ENCODE measurements at places on chromosomes 16 and 17. TPM values are rescaled to one million over a fixed set of nuclear protein-coding genes. Genes with fewer than 3 reads are reported as not detected.

Gene HYDIN
- 13.1 TPM for polyA plus RNA-seq

Gene PDF
- 2.5 TPM for polyA plus RNA-seq

DNA sequence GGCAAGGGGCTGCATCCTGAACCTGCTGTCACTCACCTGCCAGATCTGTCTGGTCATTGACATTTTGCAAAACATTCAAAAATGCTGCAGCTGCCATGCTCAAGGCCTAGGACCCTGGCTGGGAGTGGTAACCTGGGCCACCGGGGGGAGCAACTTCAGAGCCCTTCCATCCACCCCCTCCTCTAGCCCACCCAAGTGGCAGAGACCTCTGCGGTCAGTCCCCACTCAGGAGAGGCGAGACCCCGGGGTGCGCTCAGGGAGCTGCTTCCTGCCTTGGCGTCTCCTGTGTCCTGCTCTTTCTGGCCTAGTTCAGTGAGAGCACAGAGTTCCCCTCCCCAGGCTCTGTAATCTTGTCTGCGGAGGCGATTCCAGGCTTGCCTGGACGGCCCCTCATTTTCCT lies 108.8 kb downstream of the CCDC182 start:
- no peak for DNase-seq

DNA sequence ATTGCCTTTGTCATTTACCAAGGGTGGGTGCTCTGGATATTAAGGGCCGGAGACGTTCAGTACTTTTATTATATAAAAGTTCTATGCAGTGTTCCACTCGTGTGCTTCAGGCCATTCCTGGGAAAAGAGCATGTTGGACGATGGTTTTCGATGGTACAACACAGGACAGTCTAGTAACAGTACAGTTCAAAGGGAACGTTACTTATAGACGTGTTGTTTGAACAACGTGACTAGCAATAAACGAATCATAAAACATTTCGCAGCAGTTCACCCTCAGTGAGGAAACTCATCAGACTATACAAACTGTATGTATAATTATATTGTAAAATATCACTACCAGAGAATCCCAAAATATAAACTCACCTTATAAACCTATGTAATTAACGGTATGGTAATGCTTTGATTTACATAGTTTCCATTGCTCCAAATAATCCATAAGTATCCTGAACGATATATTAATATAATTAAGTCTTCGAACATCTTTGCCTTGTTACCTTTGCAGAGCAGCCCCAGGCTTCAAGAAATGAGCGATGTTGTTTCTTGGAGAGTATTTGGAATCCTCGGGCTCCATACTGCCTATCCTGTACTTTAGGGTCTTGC lies 589 bp downstream of the NMT1 start:
- no peak for DNase-seq

GRCh38 chr16:4293822-4294457 lies 21.1 kb upstream of the TFAP4 start:
- DNase-seq: no peak

GRCh38 chr16:85387171-85387507 lies 226.0 kb upstream of the GSE1 start:
- DNase-seq: no peak

- DNase-seq: no peak
These were observed 16.3 kb downstream of the ITGAD start for GRCh38 chr16:31409433-31409832.

- DNase-seq: no peak
These were observed 1.3 kb downstream of the KIAA0513 start for GRCh38 chr16:85028685-85029407.

GRCh38 chr16:2520097-2520783 lies at the start of gene AMDHD2:
TSS of gene AMDHD2 (plus strand) at chr16:2520371. CDS start at chr16:2520459, 88 bp downstream.
- no peak for DNase-seq

DNA sequence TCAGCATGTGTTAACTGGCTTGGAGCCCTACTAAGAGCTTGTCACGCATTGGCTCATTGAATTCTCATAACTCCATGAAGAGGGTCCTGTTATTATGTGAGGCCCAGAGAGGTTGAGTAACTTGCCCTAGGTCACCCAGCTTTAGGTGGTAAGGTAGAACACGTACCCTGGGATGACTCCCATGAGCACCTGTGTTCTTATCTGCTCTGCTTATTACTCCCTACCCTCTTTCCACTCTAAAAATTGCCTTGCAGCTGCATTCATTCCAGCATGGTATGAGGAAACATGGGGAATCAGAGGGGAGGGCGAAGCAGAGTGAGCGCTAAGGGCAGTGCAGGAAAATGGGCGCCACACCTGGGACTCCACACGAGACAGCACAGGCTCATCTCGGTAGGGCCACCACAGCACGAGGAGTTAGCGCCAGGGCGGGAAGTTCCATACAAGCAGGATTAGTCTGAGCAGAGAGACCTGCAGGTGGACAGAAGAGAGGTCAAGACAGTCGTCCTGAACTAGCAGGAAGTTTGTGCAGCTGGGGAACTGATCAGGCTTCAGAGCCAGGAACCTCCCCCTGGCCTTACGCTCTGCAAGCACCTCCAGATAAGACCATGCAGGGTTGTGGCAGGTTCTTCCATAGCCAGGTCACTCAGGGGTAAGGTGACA lies 10.1 kb downstream of the COPZ2 start:
- no peak for DNase-seq

DNA sequence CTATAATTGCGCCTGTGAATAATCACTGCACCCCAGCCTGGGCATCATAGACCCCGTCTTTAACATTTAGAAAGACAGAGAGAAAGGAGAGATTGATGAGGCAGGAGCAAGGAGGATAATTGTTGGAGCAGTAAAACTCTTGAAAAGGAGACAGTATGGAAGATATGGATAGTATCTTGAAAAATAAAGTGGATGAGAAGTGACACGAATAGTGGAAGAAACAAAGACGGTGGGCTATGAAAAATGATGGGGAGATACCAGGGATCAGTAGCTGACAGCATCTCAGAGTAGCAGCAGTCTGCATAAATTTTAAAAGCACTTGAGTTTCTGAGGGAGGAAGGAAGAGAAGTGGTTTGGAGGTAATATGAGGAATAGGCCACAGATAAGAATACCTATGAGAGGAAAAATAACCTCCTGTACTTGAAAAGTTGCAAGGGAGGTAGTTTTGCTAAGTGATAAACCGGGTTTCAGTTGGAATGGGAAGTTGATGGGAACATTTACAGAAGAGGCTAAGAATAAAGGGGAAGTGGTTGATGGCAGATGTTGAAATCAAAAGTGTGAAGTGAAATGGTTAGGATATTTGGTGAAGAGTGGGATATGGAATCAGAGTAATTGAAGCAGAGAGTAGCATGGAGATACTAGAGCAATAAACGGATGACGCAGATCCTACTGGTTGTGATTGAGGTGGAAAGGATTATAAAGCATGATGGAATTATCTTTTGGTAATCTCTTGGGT lies 1.8 kb upstream of the PPM1D start:
- DNase-seq: no peak

Gene MYADML2
- not detected for polyA plus RNA-seq

DNA sequence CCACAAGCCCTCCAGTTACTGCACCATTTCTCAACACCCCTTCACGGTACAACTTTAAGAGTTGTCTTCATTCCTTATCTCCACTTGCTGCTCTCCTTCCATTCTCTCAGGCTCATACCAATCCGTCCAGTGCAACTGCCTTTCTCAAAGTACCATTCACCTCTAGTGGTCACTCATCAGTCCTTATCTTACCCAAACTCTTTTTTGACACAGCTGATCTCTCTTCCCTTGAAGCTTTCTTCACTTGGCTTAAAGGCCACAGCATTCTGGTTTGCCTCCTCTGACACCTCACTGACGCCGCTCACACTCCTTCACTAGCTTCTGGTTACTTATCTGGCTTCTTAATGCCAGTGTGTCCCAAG lies 24.9 kb downstream of the UBE2G1 start:
- no peak for DNase-seq
